Stimulated activated CD4-positive, alpha-beta T cell treated with anti-CD3 and anti-CD28 coated beads, Interleukin-15, amount 100 ng/mL, for 1 hour (primary cell): ENCODE measurements at places on chromosomes 5 and 9.
A peak's percentile ranks its signal among the peaks of the same experiment; 100 is the strongest.

DNA sequence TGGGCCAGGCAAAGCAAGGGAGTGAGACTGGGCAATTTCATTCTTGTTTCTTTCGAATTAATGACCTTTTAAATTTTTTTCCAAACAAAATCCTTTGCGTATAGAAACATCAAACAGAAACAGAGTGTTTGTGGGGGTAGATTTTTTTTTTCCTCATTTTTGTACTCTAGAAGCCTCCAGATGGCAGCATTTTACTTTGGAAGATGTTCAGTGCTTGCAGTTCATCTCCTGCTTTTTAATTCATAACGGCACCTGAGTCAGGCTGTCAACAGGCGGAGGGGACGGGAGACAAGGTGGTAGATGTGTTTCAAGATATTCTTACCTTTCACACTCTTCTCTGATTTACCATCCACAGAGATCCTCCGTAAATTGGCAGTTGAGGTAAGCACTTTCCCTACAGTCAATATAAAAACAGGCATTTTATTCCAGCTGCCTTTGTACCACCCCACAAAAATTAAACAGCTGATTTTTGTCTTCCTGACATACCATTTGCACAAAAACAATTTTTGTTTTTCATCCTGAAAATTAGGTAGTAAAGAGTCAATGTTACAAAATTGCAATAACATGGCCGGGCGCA, 99.5 kb upstream of the FBXL17 start:
- DNase-seq = no peak

DNA sequence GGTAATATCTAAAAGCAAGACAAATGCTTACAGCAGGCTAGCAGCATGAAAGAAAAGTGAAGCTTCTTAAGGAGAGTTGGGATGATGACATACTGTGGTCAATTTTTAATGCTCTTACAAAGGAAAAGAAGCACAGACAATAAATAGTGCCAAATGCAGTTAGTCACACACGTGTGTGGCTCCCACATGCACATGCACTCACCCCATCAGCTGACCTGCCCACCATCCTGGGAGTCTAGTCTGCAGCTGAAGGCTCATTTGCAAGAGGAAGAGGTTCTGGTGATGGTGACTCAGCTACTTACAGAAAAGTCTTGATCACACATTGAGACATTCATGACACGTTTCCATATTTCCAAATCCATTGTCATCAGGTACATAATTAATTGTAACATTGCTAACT, 129.3 kb downstream of the MRPL36 start:
- no peak for DNase-seq

DNA sequence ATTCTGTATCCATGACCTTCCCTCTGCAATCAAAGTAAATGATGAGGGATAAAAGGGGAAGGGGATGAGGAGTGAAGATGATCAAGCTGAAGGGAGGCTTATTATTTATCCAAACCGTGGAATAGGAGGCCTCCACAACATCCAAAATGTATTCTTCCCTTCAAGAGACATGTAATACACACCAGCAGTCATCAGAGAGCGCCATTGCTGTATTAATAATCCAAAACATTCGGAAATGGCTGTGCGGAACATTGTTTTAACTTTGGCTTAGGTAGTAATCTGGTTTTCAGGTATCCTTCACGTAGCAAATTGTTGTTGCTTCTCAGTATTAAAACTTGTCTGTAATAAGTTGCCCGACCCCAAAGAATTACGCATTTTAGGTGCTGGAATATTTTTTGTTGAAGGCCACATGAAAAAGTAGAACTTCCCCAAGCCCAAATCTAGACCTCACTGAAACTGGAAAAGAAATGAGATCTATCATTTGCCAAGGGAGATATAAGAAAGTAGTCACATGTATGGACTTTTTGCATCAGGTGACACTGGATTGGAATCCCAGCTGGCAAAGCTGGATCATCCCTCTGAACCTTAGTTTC, 2.6 kb upstream of the BOD1 start:
- DNase-seq = no peak

- DNase-seq = no peak
Observed at GRCh38 chr5:150700246-150700593, 642 bp downstream of the RBM22 start.

GRCh38 chr5:88670461-88670860, 212.5 kb downstream of the MEF2C start:
- no peak for DNase-seq

DNA sequence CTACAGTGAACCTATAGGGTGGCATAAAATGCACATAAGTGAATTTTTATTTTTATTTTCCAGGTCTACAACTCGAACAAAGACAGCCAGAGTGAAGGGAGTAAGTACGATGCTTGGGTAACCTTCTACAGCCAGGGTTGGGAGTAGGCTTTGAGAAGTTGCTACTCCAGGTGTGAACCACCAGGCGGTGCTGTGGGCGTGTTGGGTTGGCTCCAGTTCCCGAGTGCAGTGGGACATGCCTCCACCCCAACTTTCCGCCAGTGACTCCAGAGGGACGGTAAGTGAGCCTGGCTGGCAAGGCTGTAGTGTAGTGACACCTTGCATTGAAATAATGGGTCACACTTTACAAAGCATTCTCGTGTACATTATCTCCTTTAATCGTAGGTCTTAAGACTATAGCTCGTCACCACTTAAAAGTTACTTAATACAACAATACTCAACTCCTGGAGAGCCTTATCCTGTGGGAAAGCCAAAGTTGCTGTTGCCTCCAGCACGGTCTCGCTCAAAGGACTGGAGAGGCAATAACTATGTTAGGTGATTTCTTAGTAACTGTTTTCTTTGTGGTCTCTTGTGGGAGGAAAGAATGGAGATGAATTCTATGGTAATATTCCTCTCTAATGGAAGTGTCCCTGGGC, 244.0 kb downstream of the ARHGAP26 start:
- peak; percentile 13 for DNase-seq

DNA sequence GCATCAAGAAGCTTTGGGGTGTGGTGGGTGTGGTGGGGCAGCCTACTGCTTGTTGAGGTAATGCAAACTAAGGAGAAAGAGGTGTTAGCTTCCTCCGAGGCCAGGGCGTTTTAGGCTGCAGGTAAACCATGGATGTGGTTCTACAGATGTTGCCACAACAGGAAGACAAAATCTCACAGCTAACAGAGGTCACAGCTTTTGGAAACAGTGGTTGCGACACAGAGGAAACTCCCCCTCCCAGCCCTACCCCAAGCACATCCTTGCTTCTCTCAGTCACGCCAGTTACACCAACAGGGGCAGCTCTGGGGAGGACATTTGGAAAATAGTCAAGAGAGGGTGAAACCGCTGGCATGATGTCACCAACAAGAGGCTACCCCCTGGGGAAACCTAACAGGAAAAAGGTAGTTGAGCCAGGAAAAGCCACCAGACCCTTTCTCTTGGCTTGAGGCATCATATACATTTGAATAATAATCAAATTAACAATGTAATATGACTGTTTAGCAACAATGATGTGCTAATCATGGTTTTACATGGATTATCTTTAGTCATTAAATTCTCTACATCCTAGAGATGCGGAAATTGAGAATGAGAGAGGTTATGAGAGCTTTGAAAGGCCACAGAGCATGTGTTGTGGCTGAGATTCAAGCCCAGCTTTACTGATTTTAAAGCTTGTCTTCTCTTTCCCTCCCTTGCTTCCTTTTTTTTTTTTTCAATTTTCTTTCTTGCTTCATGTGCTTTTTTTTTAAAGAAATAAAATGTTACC, 82.2 kb upstream of the IL12B start:
- DNase-seq = peak; percentile 26

GRCh38 chr5:83844449-83845068, 123.9 kb upstream of the HAPLN1 start:
- no peak for DNase-seq

DNA sequence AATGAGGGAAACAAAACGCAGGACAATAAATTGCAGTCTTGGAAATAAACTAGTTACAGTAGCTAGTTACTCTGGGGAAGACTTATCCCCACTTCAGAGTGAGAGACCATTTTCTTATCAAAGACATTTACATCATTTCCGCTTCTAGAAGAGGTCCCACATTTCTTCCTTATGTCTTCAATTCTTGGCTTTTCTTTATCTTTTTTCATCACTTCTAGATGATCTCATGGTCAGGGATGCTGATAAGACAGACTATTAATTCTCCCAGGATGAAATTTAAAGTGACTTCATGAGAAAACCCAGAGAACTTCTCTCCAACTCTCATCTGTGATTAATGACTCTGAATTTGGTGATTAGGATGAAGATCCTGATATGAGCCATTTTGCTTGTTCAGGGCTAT, 229.1 kb downstream of the MTRR start:
- DNase-seq = no peak

DNA sequence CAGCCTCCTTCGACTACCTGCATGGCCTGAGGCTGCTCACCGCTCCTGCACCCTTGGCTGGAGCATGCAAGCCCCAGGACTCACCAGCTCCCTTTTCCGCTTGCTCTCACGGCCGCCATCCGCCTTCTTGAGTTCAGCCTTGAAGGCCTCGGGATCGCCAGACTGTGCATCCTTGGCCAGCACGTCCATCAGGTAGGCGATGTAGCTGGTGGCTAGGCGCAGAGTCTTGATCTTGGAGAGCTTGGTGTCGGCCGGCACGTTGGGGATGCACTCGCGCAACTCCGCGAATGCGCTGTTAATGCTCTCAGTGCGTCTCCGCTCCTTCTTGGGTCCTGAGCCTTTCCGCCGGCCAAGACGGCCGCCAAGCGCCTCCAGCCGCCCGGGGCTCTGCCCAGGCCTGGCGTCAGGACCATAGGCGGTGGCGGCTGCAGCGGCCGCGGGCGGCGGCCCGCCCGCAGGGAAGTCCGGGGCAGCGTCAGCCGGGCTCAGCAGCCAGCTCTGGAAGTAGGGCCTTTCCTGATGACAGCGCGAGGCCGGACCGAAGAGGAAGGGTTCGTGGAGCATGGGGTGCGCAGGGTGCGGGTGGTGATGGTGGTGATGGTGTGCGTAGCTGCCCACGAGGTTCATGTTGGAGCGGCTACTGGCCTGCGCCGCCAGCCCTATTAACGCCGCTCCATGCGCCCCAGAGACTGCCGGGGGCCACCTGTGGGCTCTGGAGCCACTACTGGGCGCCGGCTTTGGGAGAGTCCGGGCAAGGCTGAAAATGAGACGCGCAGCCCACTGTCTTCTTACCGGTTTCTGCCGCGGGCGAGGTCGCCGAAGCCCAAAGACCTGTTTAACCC, 424 bp downstream of the HAND1 start:
- no peak for DNase-seq

- no peak for DNase-seq
Observed at GRCh38 chr9:105055917-105056316, 128.0 kb upstream of the ABCA1 start.

GRCh38 chr5:112951124-112951702, 25.4 kb upstream of the DCP2 start:
- DNase-seq = no peak

DNA sequence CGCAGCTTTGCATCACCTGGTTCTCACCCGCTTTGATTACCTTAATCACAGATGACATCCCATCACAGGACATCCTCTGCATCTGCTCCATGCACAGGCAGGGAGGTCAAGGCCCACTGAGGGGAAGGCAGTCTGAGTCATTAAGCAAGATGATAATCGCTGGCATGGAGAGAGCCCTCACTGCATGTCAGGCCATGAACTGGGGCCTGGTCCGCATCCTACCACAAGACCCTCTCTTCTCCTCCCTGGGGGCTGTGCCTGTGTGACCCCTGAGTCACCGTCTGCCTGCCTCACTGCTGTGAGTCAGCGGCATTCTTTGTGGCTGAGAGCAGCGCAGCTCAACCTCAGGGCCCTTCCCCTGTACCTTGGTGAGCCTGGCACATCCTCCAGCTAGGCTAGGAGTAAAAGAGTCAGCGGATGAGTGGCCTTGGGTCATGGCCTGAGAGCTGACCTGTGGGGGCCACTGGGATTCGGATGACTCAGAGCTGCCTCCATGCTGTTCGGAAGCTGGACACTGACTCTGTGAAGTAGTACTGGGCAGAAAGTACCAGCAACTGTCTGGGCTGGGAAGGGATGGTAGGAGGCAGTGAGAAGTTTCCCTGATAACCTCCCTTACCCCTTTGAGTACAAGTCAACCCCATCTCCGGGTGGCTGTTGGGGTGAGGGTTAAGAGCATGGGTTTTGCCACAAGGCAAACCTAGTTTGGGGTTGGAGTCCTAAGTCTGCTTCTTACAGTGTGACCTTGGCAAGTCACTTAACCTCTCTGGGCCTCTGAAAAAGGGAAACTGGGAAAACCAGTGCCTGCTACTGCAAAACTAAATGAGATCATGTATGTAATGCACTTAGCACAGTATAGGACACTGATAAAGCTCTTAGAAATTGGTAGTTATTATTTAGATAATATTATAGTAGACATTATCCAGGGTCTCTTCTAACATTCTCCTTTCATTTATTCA, 14.6 kb upstream of the ARSI start:
- no peak for DNase-seq

- DNase-seq = no peak
Observed at GRCh38 chr9:100756217-100756616, 178.3 kb downstream of the CAVIN4 start.

DNA sequence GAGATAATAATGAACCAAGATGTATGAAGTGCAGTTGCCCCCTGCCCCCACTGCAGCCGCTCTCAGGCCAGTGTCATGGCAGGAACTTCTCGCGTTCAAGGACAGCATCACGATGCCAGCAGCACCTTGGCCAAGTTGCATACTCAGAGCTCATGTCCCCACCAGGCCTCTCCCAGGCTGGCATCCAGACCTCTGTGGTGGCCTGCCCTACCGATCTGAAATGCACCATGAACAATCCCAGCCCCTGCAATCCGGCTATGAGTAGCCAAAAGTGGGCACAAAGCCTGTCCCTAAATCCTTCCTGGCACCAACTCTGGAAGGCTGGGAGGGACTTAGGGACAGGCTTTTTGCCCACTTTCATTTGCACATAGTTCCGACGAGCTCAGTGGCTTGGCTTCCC, 140.9 kb downstream of the PAX5 start:
- DNase-seq = no peak

- DNase-seq = no peak
Observed at GRCh38 chr9:124014956-124015660, 3.5 kb downstream of the LHX2 start.

DNA sequence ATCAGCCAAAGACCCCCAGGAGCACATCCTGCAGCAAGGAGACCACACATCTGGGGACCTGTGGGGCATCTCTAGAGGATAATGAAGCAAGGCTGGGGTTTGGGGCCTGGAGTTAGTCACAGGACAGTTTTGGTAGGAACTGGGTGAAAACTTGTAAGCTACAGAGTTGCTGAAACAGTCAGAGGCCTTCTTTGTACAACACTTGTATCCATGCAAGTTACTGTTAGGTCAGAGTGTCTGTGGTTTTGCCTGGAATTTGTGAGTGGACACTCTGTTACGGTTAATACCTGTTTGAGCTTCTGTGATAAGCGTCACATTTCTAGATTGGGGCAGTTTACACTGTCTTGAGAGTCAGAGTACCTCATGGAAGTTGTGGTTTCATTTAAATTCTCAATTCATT, 22.6 kb upstream of the ASPN start:
- DNase-seq = no peak

DNA sequence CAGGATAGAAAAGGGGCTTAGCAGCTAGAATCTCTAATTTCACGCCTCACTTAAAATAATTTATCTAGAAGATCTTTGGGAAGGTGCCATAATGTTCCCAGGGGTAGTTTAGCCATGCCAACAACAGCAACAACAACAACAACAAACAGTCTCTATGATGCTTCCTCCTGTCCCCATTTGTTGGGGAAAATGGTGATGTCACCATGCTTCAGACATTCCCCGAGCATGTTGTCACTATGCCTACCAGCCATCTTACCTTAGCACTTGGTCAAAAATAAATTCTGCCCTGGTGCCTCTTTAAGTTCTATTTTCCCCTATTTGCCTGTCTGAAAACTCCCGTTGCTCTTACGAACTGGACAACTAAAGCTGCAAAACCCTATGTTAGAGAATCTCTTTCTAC, 76.6 kb downstream of the KCNN2 start:
- no peak for DNase-seq

- no peak for DNase-seq
Observed at GRCh38 chr5:135141303-135142268, 107.6 kb upstream of the PITX1 start.

GRCh38 chr9:130107234-130107861, 53.6 kb downstream of the GPR107 start:
- DNase-seq = peak; percentile 64
